Smooth muscle cell of the brain vasculature (primary cell): ENCODE measurements at places on chromosomes 5 and 9.

GRCh38 chr9:92648474-92648971 lies 21.4 kb downstream of the IPPK start:
- no peak for DNase-seq

GRCh38 chr9:89361031-89361430 lies 42.7 kb downstream of the SECISBP2 start:
- no peak for DNase-seq

- DNase-seq: no peak
Measured at GRCh38 chr5:146662229-146662628, 146.2 kb upstream of the GPR151 start.

DNA sequence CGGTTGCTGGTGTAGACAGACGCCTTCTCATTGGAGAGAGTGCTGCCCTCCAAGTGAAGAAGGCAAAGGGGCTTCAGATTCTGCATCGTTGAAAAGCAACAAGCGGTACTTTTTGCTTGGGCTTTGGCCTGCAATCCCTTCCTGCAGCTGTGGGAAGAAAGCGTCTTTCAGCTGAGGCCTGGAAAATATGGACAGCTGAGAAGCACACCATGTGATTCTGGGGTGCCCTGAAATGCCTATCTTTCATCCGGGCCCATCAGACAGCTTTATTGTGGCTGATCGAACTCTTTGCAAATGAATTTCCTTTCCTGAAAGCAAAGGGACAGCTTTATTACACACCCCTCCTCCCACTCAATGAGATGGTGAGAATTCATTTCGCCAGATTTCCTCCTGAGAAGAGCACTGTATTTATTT lies 74.0 kb downstream of the NSG2 start:
- no peak for DNase-seq

GRCh38 chr9:132295181-132295580 lies 59.6 kb downstream of the SETX start:
- no peak for DNase-seq

- DNase-seq: no peak
Measured at GRCh38 chr5:56206126-56206910, 26.8 kb downstream of the ANKRD55 start.

- no peak for DNase-seq
Measured at GRCh38 chr9:28820741-28821140, 1247.5 kb upstream of the C9orf72 start.

GRCh38 chr5:124262991-124263571 lies 483.4 kb downstream of the ZNF608 start:
- DNase-seq: no peak

- no peak for DNase-seq
Measured at GRCh38 chr5:157545610-157546310, 29.8 kb downstream of the ADAM19 start.

- DNase-seq: no peak
Measured at GRCh38 chr5:164721116-164721515, 1215.7 kb downstream of the MAT2B start.

DNA sequence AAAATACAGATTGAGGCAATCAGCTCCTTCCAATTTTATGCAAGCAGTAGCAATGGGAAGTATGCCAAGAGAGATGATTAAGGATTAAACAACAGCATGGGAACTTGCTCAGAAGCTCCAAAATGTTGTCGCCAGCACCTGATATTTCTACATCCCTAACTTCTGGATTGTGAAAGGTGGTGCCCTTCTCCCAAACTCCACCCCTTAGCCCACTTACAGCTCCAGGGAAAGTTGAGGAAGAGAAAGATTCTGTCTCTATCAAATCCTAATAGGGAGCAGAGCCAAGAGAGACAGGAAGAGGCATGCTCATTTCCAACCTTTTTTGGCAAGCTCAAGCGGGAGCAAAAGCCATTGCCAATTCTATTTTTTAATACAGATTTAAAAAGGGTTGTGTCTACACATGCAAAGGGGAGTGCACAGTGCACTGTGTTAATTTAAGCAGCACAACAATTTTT lies 92.4 kb upstream of the NR3C1 start:
- no peak for DNase-seq

GRCh38 chr5:177399997-177400868 lies at the start of gene PFN3:
Gene PFN3 (minus strand): TSS chr5:177400661. CDS start chr5:177400576, 85 bp downstream.
- no peak for DNase-seq

DNA sequence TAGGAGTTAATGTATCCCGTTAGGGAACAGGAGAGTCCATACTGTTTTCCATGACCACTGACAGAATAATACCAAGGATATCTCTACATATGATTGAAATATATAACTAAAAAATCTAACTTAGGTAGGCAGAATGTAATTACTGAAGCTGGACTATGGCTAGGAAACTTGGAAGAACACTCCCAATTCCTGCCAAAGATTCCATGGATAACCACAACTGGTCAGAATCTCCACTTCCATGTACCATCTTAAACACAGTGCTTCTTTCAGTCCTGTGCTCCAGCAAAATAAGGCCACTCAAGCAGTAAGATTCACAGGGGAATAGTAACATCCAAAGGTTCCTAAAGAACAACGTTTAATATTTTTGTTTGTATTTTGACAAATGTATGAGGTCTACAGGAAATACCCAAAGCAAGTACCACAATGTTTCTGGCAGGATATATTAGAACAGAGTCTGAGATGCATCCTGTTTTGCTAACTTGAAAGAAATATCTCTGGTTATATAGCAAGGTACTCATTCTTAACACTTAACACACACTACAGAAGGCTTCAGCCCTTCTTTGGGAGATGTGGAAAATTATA lies 295.0 kb downstream of the ADAMTS6 start:
- no peak for DNase-seq

- DNase-seq: no peak
Measured at GRCh38 chr5:9157811-9158210, 388.1 kb downstream of the SEMA5A start.

DNA sequence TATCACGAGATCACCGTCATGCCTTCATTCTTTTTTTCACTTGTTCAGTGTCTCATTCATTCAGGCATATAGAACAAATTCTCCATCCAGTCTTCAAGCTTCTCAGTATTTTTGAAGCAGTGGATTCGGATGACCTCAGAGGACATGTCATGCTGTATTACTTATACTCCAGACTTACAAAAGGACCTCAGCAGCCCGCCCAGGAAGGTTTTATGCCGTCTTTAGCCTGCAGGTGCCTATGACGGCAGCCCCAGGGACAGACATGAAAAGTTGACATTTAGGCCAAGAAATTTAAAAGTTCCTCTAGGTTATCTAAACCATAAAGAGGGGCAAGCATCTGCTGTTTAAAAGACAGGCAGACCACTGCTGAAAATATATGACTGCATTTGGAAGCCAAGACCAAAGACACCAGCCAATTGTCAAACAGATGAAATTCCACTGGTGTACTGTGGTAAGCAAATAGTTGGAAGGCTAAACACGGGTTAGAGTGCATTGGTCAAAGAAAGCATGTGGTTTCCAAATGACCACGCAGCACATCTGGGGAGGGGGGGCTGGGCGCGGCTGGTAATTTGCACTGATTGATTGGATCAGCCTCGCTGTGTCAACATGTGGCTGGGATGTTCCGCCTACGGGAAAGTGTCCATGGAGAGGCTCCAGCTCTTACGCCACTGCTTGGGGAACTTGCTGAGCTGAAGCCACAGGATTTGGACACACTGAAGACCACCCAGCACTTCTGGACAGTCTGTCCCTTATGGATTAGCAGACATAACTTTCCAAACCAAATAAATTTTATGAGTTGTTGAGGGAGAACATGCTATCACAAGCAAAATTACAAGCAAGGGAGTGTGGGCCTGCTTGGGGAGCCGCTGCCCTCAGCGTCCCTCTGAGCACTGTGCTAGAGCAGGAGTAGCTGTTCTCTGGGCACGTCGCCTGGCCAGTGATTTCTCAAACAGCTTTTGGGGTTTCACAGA lies 173.6 kb downstream of the FANCC start:
- no peak for DNase-seq
